ENCODE measurements at places on chromosomes 2 and 18.

DNA sequence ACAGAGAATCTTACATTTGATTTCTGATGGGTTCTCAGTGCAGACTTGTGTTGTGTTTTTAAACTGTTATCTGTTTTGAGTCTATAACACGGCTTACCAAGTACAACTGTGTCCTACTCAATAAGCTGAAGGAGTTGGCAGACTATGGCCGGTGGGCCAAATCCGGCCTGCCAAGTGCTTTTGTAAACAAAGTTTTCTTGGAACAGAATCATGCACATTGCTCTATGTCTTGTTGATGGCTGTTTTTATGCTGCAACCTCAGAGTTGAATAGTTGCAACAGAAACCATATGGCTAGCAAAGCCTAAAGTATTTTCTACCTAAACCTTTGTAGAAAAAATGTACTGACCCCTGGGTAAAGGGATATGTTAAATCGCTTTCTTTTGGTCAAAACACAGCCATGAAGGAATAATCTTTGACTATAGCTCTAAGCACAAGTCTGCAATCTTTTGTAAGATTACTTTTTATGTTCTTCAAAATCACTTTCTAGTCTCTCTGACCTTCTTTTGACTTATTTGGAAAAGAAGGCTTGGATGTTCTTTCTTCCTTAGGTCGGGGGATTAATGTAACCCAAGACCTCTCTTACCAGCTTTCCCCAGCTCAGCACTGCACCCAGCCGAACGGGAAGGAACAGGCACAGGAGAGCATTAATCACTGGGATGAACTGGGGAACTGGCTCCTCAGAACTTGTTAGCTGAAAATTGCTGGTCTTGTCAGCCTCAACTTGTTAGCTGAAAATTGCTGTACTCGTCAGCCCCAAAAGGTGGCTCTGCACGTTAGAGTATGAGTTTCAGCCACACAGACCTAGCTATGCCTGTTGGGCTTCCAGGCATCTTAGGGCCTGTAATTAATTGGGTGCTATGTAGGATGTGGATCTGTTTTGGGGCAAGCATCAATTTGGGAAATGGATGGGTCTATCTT lies 75.4 kb downstream of the CD8B2 start:
- no peak for DNase-seq

DNA sequence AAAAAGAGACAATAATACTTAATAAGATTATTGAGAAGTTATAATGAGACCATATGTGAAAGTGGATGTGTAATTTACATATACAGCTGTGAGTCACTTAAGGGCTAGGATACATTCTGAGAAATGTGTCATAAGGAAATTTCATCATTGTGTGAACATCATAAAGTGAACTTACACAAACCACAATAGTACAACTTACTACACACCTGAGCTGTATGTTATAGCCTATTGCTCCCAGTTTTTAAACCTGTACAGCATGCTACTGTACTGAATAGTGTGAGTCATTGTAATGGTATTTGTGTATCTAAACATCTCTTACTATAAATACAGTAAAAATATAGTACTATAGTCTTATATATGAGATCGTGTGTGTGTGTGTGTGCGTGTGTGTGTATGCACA lies 1420.3 kb upstream of the PIK3C3 start:
- no peak for DNase-seq

GRCh38 chr2:88807237-88807962 lies 115.9 kb downstream of the RPIA start:
- DNase-seq, result no peak

GRCh38 chr2:18373081-18373480 lies 187.4 kb downstream of the RDH14 start:
- no peak for DNase-seq

GRCh38 chr2:191483117-191483516 lies 194.8 kb upstream of the NABP1 start:
- no peak for DNase-seq

- DNase-seq, result no peak
Observed at GRCh38 chr2:179694963-179695362, 166.4 kb downstream of the ZNF385B start.

DNA sequence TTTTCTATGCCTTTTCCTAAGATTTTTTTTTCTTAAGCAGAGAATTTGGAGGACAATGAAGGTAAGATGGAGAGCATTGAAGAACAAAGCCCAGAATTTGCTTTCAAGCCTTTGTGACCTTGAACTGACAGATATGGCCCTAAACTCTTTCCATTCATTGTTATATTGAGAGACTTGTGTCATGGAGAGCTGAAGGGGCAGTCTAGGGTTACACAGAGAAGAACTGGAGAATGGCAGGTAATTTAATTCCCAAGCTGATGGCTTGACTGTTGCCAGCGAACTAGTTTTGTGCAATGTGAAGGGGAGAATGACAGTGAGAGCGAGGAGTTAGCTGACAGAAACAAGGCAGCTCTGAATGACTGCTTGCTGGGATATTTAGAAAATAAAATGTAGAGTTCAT lies 1344.2 kb downstream of the LRP1B start:
- no peak for DNase-seq

- DNase-seq, result no peak
Observed at GRCh38 chr18:61426492-61427053, 93.3 kb downstream of the CDH20 start.

GRCh38 chr2:223027442-223027841 lies 24.5 kb upstream of the KCNE4 start:
- no peak for DNase-seq

DNA sequence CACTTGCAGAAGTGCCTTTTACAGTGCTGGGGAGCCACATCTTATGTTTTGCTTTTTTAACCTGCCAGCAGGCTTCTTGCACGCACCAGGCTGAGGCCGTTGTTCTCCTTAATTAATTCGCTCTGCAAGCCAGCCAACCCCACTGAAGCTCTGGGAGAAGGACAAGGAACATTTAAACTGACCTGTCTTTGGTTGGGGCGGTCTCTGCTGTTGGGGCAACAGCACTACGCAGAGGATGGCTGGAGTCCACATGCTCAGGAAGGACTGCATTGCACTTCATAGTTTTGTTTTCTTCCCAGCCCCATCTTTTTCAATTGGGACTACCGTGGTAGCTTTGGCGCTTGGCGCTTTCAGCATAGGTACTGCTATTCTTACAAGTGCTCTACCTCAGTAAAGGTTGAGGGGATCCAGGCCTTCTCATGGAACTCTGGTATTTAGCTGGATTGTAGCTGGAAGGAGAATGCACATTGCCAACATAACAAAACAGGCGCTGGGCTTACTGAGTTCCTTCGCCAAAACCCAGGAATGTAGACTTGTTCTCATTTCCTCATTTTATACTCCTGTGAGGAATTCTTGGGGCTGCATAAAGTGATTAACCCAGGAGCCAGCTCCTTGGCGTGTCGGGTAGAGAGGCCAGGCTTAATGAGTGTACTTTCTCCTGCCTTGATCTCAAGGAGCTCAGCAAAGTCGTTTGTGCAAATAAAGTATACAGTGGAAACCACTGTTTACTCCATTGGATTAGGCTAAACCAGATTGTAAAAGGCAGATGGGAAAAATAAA lies 146.2 kb downstream of the PRKCE start:
- DNase-seq, result no peak

DNA sequence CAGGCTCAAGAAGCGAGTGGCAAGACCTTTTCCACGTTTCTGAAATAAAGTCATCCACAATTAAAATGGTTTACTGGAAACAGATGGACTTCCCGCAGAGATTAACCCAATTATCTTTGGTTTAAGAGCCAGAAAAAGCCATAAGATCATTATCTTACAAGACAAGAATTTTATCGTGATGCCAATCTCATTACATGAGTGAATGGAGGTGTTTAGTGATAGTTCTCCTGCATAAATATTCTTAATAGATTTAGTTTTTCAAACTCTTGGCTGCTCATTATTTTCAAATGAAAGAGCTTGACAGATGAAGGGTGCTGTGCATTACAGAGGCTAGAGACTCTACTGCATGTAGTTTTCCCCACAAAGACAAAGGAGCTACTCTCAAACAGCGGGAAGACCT lies 1028.4 kb upstream of the PIK3C3 start:
- DNase-seq, result no peak

DNA sequence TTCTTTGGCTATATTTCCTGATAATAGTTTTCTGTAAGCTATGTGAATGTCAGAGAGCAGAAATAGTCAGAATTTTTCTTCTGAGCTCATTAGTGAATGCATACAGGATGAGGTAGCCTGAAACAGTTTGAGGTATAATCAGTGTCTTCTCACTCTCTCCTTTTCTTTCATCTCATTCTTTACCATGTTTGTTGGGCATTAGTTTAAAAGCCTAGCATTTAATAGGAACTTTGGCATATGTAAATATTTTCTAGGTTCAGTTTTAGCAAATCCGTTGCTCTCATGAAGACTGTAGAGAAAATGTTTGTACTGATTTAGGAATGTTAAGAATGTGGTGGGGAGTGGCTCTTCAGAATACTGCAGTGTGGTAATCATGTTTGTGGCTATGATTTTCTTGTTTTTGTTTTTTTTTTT lies 119.4 kb downstream of the PARD3B start:
- no peak for DNase-seq

GRCh38 chr2:136139631-136140030 lies 21.7 kb upstream of the CXCR4 start:
- no peak for DNase-seq

DNA sequence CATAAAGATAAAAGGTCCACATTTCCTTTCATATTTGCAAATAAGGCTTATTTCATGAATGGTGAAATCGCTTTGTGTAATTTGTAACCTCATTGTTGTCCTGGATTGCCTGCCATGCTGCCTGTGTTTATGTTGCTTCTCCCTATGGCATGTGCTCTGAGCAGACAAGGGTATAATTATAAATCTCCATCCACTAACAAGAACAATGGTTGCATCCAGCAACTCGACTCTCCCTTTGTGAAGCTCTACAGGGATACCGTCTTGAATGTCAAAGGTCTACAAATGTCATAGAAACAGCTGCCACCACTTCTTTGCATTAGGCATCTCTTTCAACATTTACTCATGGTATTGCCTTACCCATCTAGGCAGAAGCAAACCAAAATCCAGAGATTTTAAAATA lies 209.6 kb downstream of the SLC8A1 start:
- DNase-seq, result no peak

DNA sequence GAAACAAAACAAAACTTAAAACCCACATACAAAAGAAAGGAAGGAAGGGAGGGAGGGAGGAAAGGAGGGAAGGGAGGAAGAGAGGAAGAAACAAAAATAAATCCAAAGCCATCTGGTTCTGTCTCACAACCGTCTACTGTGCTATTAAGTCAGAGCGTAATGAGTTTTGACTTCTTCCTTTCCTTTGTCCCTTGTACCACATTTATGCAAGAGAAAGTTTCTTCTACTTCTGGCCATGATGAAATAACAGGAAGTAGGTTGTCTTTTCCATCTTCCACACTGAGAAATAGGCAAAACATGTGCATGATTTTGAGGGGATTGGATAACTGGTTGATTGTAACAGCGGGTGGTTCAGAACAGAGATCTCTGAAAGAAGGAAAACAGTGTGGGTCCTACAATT lies 121.4 kb downstream of the CTAGE1 start:
- DNase-seq, result no peak

DNA sequence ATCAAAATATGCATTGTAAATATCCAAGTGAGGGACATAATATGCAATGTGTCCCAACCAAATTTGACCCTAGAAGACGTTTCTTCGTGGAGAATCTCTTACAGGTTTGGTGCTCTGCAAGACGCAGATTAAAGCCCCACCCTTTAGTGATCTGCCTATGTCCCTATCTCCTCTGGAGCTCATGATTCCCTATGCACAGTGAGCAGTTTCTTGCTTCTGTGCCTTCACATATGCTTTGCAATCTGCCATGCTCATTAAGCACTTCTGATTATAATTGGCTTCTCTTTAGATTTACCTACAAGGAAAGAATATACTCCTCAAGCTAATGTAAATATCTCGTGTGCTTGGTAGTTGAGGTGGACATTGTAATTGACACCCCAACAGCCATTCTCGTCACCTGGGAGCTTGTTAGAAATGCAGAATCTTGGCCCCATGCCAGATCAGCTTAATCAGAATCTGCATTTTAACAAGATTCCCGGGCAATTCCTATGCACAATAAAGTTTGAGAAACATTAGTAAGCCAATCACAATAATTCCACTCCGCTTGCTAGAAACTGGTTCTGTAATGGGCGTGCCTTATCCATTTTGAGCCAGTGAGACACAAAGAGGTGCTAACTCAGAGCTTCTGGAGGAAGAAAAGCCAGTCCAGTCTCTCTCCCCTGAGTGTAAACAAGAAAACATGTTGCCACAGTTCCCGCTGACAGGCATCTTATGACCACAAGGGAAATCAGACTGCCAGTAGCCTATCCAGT lies 2.8 kb upstream of the PUM2 start:
- DNase-seq, result no peak

GRCh38 chr2:134466141-134466540 lies 212.3 kb downstream of the MGAT5 start:
- DNase-seq, result no peak

- DNase-seq, result no peak
Observed at GRCh38 chr18:36813101-36813775, 15.6 kb downstream of the TPGS2 start.

- no peak for DNase-seq
Observed at GRCh38 chr2:86229221-86229620, 30.0 kb downstream of the MRPL35 start.

DNA sequence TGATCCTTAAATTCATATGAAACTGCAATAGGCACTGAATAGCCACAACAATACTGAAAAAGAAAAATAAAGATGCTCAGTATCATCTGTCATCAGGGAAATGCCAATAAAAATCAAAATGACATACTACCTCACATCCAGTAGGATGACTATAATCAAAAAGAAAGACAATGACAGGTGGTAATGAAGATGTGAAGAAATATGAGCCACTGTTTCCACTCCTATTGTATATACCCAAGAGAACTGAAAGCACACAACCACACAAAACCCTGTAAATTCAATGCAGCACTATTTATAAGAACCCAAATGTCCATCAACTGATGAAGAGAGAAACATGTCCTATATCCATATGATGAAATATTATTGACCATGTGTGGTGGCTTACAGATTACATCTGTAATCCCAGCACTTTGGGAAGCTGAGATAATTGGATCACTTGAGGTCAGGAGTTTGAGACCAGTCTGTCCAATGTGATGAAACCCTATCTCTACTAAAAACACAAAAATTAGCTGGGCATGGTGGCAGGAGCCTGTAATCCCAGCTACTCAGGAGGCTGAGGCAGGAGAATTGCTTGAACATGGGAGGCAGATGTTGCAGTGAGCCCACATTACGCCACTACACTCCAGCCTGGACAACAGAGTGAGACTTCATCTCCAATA lies 39.9 kb downstream of the MAP3K2 start:
- no peak for DNase-seq

- DNase-seq, result no peak
Observed at GRCh38 chr2:204357286-204357685, 188.0 kb upstream of the PARD3B start.

- DNase-seq, result no peak
Observed at GRCh38 chr2:182132605-182133004, 147.0 kb downstream of the PPP1R1C start.

- no peak for DNase-seq
Observed at GRCh38 chr2:1931003-1931914, 186.9 kb upstream of the PXDN start.

DNA sequence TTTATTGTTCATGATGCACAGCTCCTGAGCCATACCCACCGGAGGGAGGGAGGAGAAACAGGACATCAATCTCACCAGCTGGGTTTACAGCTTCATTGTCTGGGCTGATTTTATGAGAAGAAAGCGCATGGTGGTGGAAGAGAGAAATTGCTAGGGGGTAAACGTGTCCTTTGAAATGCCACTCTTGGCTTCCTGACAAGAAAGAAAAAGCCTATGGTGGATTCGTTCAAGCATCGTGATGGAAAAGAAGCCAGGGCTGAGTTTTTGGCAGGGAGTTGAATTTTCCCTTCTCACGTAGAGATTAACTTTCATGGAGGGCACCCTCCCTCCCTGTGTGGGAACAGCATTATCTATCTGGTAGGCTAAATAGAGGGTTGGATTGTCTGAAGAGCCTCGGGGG lies 502.0 kb downstream of the SLC4A3 start:
- DNase-seq, result no peak

- no peak for DNase-seq
Observed at GRCh38 chr2:123438251-123438650, 586.8 kb upstream of the CNTNAP5 start.
